ENCODE measurements at places on chromosomes 1 and 21. TPM values are rescaled to one million over a fixed set of nuclear protein-coding genes. Genes with fewer than 3 reads are reported as not detected.

The TAS1R1 gene
- 1.2 TPM for total RNA-seq

The LAD1 gene
- 2.2 TPM for total RNA-seq

The IGSF9 gene
- total RNA-seq = not detected

The TMEM200B gene
- 0.17 TPM for total RNA-seq

The TTC22 gene
- total RNA-seq = not detected

The CFAP74 gene
- not detected for total RNA-seq

The SELENBP1 gene
- total RNA-seq = 17.9 TPM

The NOTCH2 gene
- total RNA-seq = 140 TPM

- DNase-seq = no peak
These were observed 165.0 kb upstream of the ARHGEF16 start for GRCh38 chr1:3289502-3289901.

DNA sequence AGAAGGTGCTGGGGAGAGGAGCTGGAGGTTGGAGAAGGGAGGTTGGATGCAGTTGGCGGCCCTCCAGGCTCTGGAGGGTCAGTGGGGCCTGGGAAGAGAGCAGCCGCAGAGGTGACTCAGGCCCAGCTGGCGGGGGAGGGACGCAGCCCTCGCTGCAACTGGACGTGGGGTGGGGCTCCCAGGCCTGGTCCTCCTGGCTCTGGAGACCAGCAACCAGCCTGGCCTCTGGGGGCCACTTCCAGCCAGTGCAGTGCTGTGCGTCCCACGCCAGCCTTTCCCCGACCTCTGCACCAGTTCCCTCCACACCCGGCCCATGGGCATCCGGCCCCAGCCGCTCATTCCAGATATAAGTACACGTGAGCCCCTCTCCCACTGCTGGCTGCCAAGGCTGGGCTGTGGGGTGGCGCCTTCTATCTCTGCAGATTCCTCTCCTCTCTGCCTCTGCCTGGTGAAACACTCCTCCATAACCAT lies 38.0 kb upstream of the COL18A1 start:
- DNase-seq = peak; percentile 97

- no peak for DNase-seq
These were observed 226.6 kb downstream of the KCNH1 start for GRCh38 chr1:210907251-210907805.
